Kidney glomerular epithelial cell (primary cell): ENCODE measurements at places on chromosomes 7 and 10.

GRCh38 chr7:92799446-92800211 is 36.7 kb downstream of the CDK6 start:
- no peak for DNase-seq

DNA sequence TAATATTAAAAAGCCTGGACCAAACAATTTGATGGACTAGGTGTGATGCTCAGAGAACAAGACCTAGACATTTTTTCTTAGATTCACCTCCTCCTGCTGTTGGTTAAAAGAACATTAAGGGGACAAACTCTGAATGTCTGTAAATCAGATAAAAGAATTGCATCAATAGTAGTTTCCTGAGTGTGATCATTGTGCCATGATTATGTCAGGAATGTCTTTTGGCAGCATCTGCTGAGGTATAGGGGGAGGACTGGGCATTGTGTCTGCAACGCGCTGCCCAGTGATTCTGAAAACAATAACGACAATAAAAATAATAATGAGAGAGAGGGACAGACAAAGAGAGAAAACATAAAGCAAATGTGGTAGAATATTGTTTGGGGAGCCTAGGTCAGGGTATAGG is 6.9 kb downstream of the C7orf57 start:
- no peak for DNase-seq

GRCh38 chr10:124578231-124579010 is 116.8 kb downstream of the LHPP start:
- no peak for DNase-seq

DNA sequence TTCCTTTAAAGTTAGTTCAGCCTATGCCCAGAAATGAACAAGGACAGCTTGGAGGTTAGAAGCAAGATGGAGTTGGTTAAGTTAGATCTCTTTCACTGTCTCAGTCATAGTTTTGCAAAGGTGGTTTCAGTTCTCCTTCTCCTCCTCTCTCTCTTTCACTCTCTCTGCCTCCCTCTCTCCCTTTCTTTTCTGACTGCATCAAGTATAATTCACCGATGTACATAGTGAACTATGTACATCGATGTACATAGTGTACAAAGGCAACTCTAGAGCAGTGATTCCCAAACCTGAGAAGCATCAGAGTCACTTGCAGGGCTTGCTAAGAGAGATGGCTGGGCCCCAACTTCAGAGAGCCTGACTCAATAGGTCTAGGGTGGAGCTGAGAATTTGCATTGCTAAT is 1259.7 kb downstream of the TYW1 start:
- no peak for DNase-seq

DNA sequence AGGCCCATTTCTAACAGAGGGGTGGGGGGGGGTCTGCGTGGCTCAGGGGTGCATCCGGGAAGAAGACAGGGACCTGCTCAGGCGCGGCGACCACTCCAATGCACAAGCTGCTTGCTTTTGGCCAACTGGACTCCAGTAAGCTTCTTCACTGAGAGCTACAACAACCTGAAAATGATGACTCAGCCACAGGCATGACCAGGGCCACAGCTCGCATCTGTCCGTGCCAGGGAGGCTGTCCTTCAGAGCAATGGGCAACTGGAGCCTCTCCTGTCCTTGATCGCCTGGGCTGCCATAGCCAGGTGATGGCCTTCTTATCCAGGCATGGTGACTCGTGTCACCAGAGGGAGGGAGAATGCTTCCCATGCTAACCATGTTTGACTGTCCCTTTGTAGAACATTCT is 81.6 kb upstream of the RNF32 start:
- DNase-seq, result peak; percentile 19

- peak; percentile 71 for DNase-seq
Observed at GRCh38 chr10:92242910-92243671, 47.8 kb downstream of the CPEB3 start.

- no peak for DNase-seq
Observed at GRCh38 chr7:17010637-17011300, 129.0 kb upstream of the AGR3 start.

- DNase-seq, result no peak
Observed at GRCh38 chr7:30135301-30136116, 723 bp downstream of the MTURN start.

GRCh38 chr10:110706690-110707098 is 62.6 kb downstream of the RBM20 start:
- DNase-seq, result peak; percentile 90

DNA sequence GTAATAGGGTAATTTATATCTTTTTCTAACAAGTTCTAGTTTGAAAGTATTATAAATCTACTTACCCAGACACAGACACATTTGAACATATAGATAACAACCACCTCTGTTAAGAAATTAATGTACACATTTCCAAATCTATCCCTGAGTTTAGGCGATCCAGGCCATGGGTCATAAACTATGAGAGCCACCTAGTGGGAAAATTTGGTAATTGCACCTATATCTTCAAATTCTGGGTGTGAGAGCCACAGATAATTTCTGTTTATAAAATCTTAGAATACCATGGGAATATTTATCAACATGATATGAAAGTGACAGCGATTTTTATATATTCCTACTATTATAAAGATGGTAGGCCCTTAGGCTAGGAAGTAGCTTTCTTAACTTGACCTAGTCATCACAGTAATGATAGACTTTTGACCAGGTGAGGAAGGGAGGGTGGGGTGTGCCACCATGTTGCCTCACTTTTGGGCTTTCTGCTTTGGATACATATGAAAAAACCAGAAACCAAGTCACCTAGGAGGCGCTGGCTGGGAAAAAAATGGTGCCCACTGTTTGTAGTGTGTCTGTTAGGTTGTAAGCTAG is 8.0 kb upstream of the EPHA1 start:
- DNase-seq, result peak; percentile 72

DNA sequence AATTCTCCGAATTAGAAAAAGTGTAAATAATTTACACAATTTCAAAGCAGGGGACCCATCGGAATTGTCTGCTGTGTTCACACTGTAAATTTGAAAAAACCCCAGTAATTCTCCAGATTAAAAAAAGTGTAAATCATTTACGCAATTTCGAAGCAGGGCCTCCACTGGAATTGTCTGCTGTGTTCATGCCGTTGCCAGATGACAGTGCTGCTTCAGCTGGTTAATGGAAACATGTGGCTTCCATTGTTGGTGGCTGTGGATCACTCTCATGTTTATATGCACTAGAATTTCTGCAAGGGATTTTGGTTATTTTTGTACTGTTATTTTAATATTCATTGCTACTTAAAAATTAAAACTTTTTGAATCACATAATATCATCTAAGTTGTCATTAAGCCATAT is 88.8 kb upstream of the ELMO1 start:
- DNase-seq, result no peak

DNA sequence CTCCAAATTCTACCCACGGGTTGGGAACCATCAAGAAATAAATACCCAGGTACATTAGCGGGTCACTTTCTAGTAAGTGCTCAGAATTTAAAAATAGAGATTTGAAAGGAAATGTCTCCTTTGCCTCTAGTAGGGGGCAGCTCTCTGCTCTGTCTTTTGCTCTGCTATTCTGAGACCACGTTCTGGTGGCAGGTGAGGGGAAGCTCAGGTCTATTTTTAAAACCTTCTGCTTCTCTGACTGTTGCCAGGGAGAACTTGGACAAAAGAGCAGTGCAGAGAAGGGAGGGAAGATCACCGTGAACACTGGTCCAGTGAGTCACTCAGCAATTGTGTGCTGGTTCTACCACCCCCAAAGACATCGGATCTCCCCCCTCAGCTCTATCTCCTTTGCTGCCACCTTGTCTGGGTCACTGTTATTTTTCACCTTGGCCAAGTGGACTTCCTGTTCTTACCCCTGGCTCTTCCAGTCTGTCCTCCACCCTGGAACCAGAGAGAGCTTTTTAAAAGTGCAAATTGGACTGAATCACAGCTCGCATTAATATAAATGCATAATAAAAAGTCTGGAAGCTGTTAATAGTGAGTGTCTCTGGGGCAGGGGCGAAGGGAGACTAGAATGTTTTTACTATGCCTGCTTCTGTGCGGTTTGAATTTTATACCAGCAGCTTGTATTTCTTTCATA is 72.4 kb upstream of the LOXL4 start:
- DNase-seq, result no peak
